ENCODE measurements at places on chromosomes 11 and 22.

- no peak for DNase-seq
Observed at GRCh38 chr11:60429272-60429671, at the start of gene MS4A5. MS4A5 (plus strand) TSS chr11:60429572; CDS start chr11:60429675, 103 bp downstream.

- DNase-seq, result no peak
Observed at GRCh38 chr11:79377406-79377805, 63.4 kb downstream of the TENM4 start.

DNA sequence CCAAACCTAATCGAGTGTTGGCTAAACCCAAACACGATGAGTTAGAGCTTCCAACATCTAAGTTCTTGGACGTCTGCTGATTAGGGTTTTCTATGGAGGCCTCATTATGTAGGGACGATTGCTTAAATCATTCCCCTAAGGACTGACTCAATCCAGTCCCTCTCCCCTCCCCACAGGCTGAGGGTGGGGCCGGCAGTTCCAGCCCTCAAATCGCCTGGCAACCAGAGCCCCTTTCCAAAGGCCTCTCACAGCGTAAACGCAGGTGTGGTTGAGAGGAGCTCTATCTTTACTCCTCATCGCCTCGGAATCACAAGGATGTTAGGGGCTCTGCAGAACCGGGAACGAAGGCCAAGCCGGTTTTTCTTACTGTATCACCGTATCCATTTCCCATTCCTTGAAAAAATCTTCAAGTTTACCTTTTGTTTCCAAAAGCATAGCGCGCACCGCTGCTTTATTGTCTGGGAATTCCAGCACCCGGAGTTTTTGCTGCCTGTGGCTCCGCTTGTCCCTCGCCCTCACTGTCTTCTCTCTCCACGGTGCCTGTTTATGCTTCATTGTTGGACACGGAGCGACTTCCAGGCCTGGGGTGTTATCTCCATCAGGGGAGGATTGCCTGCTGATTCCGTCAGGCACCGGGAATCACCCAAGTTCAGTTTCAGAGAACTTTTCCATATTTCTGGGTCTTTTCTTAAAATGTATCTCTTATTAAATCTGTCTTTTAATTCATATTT lies 13.8 kb upstream of the IFITM3 start:
- DNase-seq, result no peak

DNA sequence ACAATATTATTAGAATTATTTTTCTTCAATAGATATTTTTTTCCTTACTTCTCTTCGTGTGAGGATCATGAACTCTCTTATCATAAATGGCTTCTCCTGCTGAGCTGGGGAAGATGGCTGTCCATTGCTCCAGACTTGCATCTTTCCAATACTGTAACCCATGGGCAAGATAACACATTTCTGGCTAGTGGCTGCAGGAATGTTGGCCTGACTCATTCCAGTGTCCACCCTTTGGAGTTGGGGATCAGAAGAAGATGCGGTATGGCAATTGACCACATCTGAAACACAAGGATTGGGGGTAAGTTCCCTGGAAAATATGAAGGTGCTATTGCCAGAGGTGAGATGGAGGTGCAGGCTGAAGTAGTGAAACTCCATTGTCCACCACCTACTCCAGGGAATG lies 92.8 kb downstream of the FAR1 start:
- DNase-seq, result no peak

All from fibroblast of skin of left quadriceps (primary cell).